ENCODE measurements at places on chromosomes 6 and 20.

DNA sequence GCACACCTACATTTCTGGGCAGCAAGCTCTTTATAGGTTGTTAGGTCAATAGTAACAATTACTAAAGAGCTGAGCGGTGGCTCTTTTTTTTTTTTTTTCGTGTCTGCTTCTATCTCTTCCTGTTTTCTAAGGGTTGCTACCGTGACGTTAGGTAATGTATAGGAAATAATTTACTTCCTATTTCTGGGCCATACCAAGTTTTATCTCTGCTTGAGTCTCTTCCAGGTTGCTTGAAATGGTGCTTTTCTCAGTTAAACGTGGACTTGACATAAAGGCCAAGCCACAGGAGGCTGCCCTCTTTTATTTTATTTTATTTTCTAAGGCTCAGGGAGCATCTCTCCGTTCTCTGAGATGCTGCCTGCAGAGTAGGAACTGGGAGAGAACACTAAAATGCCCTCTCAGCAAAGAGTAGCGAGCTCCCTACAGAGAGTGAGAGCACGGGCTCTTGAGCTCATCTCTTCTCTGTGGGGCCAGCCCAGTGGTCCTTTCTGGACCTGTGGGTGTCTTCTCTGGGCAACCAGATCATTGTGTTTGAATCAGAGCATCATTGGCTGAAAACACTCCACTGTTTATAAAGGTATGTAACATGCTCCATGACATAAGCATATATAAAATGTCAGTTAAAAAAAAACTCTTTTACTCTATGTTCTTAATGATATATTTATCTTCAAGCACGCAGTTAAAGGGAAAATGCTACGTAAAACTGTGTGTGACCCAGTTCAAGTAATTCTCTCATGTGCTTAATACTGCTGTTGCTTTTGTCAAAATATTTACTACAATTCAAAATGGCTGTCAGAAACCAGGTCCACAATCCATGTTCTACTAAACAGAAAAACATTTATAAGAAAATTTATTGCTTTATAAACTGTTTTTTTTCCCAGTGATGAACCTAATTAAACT is at the start of gene ZNF831:
TSS of gene ZNF831 (plus strand) at position 191 of the 900 bp plus-strand sequence. CDS start 27,199 bp downstream, outside the sequence.
- no peak for DNase-seq

- DNase-seq, result no peak
These were observed at the start of gene PTGIS for GRCh38 chr20:49567421-49568277. PTGIS (minus strand) TSS chr20:49568137; CDS start chr20:49568116, 21 bp downstream.

DNA sequence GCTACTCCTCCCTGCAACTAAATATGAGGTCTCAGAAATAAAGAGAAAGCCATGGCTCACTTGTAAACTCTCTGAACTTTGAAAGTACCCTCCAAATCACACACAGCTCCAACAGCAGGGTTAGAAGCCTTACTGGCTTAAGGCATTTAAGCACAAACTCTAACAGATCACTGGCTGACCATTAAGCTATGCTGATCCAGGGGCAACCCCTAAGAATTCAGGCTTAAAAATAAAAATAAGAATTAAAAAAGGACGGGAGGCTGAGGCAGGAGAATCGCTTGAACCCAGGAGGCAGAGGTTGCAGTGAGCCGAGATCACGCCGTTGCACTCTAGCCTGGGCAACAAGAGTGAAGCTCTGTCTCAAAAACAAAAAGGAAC is 21.8 kb downstream of the HLA-E start:
- DNase-seq, result no peak

DNA sequence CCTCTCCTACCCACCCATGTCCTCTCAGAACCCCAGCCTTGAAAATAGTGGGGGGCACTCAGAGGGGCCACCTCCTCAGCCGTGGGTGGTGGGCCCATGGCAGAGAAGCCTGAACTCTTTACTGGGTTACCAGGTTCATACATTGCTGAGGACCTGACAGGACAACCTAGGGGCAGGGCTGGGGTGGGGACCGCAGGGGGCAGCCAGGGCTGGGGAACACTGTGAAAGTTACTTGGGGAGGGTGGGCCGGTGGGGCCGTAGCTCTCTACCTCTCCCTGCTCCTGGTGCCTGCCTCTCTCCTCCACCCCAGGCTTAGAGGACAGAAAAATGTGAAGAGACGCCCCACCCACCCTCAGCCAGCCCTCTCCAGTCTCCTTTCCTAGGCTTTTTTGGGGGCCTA is 15.4 kb downstream of the MDFI start:
- no peak for DNase-seq

DNA sequence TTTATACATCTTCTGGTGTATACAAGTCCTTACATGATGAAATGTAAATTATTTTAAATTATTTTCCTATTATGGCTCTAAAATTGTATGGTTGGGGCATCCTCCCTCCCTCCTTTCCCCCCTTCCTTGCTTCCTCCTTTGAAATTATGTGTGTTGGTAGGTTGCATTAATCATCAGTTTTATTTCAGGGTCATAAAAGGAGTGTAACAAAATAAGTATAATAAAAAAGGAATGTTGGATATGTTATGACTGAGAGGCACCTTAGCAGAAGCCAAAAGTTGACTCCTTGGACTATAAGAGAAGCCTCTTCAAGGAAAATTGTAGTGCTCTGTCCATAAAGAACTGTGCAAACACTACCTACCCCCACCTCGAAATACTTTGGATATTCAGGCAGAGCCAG is 46.6 kb upstream of the PTPRK start:
- DNase-seq, result no peak

GRCh38 chr6:11485271-11485670 is 52.3 kb upstream of the TMEM170B start:
- no peak for DNase-seq

DNA sequence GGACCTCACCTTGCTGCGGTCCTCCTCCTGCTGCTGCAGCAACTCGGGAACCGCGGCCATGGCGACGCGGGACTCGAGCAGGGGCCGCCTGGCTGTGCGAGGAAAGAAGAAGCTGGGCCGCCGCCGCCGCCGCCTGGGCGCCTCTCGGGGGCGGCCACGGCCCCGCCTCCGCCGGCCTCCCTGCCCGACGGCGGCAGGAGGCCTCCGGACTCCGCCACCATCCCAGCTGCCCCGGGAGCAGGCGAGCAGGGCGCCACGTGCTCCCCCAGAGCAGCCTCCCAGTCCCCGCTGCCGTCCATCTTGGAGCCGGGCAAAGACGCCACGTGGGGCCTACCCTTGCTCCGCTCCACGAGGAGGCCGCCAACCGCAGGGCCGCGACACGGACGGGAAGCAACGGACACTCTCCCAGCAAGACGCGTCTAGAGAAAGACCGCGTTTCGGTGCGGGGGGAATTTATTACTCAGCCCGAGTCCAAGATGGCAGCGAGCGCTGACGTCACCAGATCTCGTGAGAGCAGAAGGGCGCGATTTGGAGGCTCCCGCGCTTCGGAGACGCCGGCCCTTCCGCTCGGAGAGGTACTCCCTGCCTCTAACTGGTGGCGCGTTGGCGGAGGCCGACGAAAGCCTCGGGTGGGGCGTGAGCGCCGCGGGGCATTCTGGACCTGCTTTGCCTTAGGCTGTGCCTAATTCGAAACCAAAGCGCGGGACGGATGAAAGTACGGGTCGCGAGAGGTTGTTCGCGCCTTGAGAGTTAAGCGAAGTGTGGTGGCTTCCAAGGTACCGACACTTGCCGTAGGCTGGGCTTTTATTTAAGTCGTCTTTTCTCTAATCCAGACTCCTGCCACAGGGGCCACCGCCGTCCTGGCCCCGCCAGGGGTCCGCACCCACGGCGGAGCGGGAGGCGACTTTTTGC is at the start of the genes MGME1 and SNX5:
TSS of gene MGME1 (plus strand) at position 653 of the 912 bp plus-strand sequence. CDS start 842 bp downstream, outside the sequence.
TSS of gene SNX5 (minus strand) at position 429 of the 912 bp plus-strand sequence. CDS start at position 60, 369 bp downstream.
- peak; percentile 99 for DNase-seq
